Mesangial cell (primary cell): ENCODE measurements at places on chromosomes 3 and 15. TPM values are rescaled to one million over a fixed set of nuclear protein-coding genes. Genes with fewer than 3 reads are reported as not detected.

The CCR8 gene
- total RNA-seq: not detected in 2 replicates

The SLC15A2 gene
- 0.16 and 0.51 TPM in 2 replicates for total RNA-seq

The DUOXA2 gene
- total RNA-seq: not detected in 2 replicates

The GOLGA8H gene
- total RNA-seq: 0.25 and 0.49 TPM in 2 replicates

The UQCC5 gene
- 1.3 and 2.0 TPM in 2 replicates for total RNA-seq

The GABRB3 gene
- 0.16 and 2.4 TPM in 2 replicates for total RNA-seq

The C3orf85 gene
- not detected in 2 replicates for total RNA-seq

The ATP11B gene
- total RNA-seq: 31.6 TPM in 2 replicates

The NLGN1 gene
- 0.81 and 3.5 TPM in 2 replicates for total RNA-seq
